ENCODE measurements at places on chromosomes 7 and 10.

DNA sequence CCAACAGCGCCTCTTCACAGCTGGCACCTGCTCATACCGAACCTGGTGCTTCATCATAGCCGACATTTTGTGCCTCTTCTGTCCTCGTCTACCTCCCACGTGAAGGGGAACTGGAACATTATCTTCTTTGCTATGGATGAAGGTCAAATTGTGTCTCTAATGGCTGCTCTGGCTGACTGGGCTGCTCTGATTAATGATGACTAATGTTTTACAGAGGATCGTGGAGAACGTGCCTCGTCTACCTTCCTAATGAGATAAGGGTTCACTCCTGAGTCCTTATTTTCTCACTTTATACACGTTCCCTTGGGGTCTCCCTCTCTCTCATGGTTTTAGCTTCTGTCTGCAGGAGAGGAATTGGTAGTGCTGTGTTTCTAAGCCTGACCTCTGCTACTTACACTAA lies 420.3 kb downstream of the PHTF2 start:
- no peak for DNase-seq

DNA sequence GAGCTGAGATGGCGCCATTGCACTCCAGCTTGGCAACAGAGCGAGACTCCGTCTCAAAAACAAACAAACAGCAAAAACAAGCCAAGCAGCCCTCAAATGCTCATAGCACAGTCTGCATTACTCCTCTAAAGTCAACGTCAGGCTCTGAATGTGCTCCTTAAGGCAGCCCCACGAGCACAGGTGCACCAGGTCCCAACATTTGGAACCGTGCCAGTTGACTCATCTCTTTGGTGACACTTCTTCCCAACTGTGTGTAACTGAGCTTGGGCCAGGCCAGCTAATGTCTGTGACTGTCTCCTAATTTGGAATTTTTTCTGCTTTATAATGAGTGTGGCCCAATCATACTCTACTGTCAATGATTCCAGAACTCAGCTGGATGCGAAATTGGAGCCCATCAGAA lies 66.3 kb upstream of the EFCAB10 start:
- no peak for DNase-seq

- no peak for DNase-seq
Measured at GRCh38 chr10:62058476-62058875, 157.0 kb downstream of the ARID5B start.

DNA sequence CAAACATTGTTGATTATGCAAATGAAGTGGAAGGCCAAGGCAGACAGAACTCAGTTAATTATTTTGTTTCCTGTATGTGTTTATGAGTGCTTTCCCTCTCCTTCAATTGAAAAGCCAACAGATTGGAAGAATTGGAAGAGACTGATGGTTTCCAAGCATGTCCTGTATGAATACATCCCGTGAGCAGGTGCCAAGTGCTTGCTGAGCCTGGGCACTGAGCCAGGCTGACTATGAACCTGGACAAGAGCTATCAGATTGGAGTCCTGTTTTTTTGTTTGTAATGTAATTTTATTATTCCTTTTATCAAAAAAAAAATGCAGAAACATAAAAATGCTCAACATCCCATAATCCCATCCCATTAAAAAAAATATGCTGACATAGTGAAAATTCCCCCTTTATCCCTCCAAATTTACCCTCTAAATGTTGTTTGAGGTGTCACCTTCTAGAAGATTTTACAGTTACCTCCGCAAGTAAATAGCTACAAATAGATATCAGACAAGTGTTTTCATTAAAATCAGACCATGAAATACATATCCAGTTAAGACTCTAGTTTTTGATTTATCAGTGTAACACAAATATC lies 449.5 kb downstream of the GRID1 start:
- DNase-seq, result no peak

GRCh38 chr10:128776673-128777252 lies 650.5 kb upstream of the MKI67 start:
- no peak for DNase-seq

DNA sequence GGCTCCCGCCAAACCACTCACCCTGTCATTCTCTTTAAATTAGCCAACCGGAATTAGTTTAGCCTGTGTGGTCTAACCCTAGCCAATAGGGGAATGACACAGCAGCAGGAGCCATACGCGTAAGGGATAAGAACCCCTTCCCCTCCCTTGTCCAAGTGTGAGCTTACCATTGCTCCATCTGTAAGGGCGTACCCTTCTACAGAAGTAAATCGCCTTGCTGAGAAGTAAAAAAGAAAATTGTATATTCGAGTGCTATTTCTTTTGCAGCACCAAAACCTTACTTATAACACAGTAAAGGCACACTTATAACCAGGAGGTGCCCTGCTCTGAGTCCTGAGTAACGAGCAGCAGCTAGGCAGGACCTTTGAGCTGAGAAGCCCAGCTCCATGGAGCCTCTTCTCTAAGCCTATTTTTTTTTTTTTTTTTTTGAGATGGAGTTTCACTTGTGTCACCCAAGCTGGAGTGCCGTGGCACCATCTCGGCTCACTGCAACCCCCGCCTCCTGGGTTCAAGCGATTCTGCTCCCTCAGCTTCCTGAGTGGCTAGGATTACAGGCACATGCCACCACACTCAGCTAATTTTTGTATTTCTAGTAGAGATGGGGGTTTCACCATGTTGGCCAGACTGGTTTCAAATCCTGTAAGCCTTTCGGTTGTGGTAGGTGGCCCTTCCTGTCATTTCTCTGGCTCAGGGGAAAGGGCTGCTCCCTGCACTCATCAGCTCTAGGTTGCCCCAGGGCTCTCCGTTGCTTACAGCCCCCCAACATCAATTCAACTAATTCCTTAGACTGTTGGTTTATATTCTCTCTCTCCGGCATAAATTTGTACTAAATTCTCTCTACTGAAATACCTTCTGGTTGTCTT lies 73.3 kb downstream of the NSUN6 start:
- no peak for DNase-seq

DNA sequence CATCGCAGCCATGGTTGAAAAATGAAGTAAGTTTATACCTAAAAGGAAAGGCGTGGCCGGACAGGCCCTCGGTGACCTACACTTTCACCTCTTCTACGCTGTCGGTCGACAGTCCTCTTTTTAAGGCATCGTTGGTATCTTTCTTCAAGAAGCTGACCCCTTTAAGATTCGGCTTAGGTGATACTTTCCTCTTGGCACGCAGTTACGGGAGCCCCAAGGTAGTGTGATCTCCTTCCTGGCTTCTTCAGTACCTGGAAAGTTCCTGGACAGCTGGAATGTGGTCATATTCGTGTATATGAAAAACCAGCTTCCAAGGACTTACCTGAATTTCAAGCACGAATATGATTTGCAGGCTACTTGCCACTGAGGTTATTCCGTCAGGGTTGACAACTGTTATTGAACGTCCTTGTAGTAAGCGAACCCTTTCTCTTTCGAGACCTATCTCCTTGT lies 885 bp upstream of the SYPL1 start:
- no peak for DNase-seq

DNA sequence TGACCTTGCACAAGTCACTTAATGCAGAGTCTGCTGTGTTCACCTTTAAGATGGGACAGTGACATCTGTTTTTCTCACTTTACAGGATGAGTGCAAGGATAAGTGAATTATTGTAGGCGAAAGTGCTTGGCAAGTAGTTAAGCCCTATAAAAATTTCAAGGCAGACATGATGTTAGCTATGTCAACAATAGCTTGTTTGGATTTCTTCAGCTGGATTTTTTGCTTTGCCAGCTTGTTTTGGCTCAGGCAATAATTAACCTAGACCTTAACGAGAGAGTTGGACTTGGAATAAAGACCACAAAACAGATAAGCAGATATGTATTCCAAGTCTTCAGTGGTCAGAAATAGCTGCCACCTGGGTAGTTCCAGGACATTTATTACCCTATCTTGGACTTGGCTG lies 255.2 kb downstream of the ARL4A start:
- no peak for DNase-seq

DNA sequence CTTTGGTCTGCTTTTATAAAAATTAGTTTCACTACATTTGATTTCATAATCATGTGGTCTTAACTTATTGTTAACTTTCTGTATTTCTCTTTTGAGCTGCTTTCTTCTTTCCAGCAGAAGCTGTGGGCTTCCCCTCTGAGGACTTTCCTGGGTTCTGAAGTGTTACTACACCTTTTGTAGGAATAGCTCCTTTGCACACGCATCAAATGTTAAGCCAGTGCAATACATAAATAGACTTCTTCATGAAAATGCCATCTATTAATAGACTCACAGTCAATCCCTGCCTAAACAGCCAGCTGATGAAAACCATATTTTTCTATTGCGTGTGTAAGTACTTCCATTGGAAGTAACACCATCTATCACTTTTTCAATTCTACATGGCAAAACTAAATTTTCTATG lies 1.5 kb downstream of the ABCB4 start:
- no peak for DNase-seq

GRCh38 chr7:155694851-155695250 lies 50.4 kb downstream of the RBM33 start:
- no peak for DNase-seq
